ENCODE measurements at places on chromosomes 11 and 22.
A peak's percentile ranks its signal among the peaks of the same experiment; 100 is the strongest.

DNA sequence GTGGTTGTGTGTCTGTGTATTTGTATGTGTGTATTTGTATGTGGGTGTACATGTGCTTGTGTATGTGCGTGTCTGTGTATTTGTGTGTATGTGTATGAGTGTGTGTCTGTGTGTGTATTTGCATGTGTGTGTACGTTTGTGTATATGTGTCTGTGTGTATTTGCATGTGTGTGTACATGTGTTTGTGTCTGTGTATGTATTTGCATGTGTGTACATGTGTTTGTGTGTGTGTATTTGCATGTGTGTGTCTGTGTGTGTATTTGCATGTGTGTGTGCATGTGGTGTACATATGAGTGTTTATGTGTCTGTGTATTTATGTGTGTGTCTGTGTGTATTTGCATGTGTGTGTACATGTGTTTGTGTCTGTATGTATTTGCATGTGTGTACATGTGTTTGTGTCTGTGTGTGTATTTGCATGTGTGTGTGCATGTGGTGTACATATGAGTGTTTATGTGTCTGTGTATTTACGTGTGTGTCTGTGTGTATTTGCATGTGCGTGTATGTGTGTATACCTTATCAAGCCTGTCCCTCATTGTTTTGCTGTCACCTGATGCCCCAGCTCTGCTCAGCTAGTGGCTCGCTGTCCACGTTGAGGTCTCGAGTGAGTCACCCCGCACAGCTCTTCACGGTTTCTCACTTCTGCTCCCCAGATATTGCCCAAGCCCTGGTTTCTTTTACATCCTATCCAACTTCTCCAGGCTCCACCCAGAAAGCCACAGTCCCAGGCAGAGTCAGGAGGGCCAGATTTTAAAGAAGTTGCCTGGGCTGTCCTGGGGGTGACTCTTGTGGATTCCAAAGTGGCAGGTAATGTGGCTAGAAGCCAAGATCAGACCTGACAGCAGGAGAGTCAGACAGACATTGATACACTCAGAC, 15.2 kb downstream of the MB start:
- no peak for DNase-seq

DNA sequence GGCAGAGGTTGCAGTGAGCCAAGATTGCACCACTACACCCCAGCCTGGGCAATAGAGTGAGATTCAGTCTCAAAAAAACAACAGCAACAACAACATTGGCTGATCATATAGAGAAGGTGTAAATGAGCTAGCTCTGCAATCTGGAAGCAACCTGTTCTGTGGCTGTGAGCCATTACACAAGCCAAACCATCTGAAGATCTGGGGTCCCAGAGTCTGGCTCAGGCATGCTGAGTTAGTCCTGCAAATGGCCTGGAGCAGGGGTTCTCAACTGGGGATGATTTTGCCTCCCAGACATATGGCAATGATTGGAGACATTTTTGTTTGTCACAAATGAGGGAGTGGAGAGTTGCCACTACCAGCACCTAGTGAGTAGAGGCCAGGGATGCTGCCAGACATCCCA, 42.3 kb upstream of the RAB1B start:
- no peak for DNase-seq

DNA sequence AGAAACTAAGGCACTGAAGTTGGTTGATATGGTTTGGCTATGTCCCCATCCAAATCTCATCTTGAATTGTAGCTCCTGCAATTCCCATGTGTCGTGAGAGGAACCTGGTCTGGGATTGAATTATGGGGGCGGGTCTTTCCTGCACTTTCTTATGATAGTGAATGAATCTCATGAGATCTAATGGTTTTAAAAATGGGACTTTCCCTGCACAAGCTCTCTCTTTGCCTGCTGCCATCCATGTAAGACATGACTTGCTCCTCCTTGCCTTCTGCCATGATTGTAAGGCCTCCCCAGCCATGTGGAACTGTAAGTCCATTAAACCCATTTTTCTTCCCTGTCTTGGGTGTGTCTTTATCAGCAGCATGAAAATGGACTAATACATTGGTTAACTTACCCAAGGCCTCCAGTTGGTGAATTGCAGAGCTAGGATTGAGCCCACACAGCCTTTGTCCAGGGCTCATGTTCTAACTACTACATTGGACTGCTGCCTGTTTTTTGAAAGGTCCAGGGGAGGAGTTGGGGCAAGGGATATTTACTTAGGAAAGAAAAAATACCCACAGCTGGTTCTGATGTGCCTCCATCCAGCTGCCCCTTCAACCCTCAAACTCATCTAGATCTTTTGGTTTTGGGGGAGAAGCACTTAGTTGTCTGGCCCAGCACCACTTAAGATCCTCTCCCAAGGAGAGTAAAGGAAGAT, 107.8 kb upstream of the NAV2 start:
- DNase-seq, result no peak

GRCh38 chr11:70220136-70220535, 17.0 kb downstream of the FADD start:
- no peak for DNase-seq

- no peak for DNase-seq
Measured at GRCh38 chr11:62514151-62514550, 32.5 kb downstream of the AHNAK start.

DNA sequence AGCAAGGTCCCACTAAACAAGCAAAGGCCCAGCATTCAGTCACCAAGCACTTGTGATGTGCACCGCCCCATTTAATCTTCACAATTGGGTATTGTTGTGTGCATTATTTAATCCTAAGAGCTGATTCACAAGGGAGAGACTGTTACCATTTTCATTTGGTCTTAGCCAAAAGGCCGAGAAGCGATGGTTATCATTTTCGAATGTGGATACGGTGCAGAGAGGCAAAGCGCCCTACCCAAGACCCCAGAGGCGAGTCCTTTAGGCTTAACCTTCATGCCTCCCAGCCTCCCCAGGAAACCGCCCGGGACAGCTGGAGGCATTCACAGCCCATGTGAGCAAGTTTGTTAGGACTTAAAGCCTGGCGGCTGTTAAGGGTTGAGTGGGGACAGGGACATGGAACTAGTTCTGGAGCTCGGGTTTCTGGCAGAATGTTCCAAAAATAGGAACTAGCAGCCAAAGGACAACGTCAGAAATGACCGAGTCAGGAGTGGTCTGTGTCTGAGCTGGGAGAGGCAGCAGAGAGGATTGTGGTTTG, 13.0 kb upstream of the UPK3A start:
- no peak for DNase-seq

DNA sequence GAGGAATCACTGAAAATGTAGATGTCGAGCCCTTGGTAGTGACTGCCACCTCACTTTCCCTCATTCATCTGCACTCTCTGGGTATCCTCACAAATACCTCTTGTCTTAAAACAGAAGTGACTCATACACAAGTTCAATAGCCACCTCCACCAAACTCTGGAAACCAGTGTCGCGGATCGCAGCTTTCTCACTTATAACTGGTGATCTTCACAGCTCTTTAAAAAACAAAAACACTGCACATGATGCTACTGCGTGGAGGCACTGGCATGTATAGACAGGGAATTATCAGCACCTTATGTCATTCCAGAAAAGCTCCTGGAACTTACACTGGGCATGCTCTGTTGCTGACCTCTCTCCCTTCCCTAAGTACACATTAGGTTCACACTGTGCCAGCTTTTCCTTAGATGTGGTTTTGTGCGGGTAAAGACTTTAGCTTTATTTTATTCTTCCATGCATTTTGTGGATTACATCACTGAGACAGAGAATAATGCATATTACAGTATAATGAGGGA, 425.5 kb upstream of the CADM1 start:
- DNase-seq, result peak; percentile 9

DNA sequence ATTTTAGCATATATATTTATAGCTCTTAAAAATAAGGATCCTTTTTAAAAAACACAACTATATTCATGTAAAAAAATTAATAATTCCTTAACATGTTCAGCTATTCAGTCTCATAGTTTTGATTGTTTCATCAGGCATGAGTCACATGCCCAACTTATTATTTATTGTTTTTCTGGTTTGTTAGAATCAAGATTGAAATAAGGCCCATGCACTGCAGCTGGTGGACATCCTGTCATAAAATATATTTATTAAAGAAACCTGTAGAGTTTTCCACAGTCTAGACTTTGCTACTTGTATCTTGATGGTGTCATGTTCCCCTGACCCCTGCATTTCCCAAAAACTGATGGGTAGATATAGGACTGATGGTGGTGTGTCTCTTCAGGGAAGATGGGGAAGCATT, 77.4 kb downstream of the PARVA start:
- DNase-seq, result no peak

GRCh38 chr11:122189229-122189628, 73.2 kb upstream of the BLID start:
- DNase-seq, result no peak

GRCh38 chr22:46328797-46329196, 6.7 kb upstream of the TRMU start:
- no peak for DNase-seq

GRCh38 chr11:15727520-15727914, 612.8 kb downstream of the INSC start:
- DNase-seq, result no peak

GRCh38 chr11:5364214-5364613, 12.9 kb downstream of the OR51B6 start:
- DNase-seq, result no peak

GRCh38 chr11:116831790-116832349, 2.2 kb downstream of the APOC3 start:
- no peak for DNase-seq

DNA sequence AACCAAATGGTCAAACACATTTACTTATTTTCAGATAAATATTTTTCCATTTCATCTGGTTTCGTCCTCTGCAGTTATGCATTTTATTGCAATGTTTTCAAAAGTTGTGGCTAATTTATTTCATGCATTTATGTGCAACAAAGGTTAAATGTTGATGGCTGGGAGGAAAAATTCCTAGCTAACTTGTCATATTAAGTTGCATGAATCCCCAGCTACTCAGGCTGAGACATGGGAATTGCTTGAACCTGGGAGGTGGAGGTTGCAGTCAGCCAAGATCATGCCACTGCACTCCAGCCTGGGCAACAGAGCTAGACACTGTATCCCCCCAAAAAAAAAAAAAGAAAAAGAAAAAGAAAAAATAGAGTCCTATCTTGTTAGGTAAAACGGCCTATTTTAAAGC, 1862.4 kb upstream of the RAG2 start:
- DNase-seq, result no peak

DNA sequence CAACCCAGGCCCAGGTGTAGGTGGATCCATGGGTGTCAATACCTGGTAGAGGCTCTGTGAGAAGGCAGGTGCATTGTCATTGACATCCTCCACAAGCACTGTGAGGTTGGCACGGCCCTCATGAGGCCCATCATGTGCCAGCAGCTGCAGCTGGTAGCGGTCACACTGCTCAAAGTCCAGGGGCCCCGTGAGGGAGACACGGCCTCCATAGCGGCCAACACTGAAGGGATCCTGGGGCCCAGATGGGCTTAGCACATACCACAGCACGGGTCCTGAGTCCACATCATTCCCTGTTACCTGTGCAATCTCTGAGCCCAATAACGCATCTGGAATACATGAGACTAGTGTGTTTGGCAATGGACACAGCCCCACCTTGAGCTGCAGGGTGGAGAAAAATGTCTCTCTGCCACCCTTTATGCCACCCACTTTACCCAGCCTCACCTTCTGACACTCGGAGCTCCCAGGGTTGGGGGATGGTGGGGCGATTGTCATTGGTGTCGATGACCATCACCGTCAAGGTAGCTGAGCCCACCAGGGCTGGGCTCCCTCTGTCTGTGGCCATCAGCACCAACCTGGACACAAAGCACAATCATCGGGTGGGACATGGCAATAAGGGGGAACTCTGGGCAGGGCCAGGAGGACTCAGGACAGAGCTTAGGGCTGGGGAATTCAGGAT, 6.1 kb upstream of the TPP1 start:
- no peak for DNase-seq

- no peak for DNase-seq
Measured at GRCh38 chr11:113574171-113574570, 99.0 kb upstream of the DRD2 start.

GRCh38 chr11:95095858-95096587, 6.4 kb downstream of the ENDOD1 start:
- no peak for DNase-seq

DNA sequence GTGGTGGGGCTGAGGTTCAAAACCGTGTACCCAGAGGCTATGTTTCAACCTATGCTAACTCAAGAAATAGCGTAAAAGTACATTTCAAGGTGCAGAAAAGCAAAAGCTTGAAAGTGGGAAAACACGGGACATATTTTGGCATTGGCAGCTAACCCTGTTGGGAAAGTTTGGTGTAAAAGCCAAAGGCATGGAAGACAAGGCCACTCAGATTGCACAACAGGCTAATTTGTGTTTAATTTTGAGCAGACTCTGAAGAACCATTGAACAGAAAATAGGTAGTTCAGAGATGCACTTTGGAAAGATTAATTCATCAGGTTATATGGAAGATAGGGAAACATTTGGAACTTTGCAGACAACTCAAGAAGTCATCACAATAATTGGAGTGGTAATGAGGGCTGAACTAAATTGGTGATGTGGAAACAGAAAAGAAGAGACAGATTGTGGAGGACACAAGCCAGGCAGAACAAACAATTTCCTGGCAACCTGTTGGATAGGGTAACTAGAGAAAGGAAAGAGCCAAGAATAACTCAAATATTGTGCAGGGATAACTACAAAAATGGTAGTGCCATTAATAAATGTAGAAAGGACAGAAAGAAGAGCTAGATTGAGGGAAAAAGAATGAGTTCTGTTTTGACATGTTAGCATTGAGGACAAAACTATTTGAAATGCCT, 140.5 kb upstream of the PGR start:
- no peak for DNase-seq

DNA sequence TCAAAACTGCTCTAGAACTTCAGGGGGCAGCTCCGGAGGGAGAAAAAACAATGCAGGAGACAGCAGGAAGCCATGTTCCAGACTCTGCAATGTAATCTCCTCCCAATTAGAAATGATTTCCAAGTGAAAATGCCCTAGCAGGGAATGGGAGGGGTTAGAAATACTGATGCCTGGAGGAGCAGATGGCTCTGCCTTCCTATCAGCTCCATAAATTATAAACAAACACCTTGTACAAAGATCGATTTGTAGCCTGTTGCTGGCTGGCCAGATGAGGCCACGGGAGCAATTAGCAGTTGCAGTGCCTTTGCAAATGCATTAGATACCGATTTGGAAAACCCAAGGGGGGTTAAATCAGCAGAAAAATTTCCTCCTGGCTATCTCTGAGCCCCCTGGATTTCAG, 46.6 kb upstream of the CHRM4 start:
- peak; percentile 31 for DNase-seq

DNA sequence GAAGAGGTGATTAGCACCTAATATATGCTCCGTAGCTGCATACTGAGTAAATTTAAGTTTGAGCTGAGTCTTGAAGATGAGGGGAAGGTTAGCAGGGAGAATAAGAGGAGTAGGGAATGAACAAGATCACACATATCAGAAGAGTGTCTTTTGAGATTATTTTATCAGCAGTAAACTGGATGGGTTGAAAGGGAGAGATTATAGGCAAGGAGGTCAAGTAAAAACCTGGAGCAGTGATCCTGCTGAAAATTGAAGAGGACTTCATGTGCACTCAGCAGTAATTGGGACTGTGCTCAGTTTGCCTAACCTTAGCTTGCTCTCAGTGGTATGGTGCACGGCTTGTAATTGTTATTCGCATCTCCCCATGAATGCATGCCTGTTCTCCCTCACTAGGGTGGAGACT, 79.5 kb upstream of the PICALM start:
- no peak for DNase-seq
